ENCODE measurements at places on chromosomes 1 and 21.
A peak's percentile ranks its signal among the peaks of the same experiment; 100 is the strongest.

DNA sequence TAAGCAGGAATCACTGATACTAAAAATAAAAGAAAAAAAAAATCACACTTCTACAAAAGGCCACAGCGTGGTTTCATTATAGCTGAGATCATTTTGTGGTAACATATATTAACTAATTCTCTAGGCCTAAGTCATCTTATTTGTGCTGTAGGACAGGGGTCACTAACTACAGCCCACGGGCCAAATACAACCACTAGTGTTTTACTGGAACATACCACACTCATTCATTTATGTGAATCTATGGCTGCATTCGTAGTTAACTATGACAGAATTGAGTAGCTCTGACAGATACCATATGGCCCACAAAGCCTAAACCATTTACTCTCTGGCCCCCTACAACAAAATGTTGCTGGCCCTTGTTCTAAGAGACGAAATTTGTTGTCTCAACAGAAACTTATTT is 224.4 kb downstream of the VAV3 start:
- no peaks in the 10 kb centered on the region for H3K27me3 ChIP-seq
- no peak for DNase-seq
- H3K4me3 ChIP-seq = no peak overlapping the region
- no peak overlapping the region for H3K27ac ChIP-seq
- H3K4me1 ChIP-seq = no peaks in the 10 kb centered on the region
- no peaks in the 10 kb centered on the region for H3K36me3 ChIP-seq

- no peak overlapping the region for H3K27ac ChIP-seq
- H3K27me3 ChIP-seq = no peaks in the 10 kb centered on the region
- H3K4me1 ChIP-seq = no peaks in the 10 kb centered on the region
- H3K36me3 ChIP-seq = no peaks in the 10 kb centered on the region
- DNase-seq = no peak
These were observed 138.5 kb downstream of the ZZZ3 start for GRCh38 chr1:77543822-77544448.

- no peak for DNase-seq
- peak overlapping the region; percentile 61 for H3K27ac ChIP-seq
- no peaks in the 10 kb centered on the region for H3K36me3 ChIP-seq
- H3K4me1 ChIP-seq = peaks cover 12% of the 10 kb centered on the region
- peaks cover 39% of the 10 kb centered on the region for H3K27me3 ChIP-seq
These were observed 55.5 kb upstream of the DNAJC6 start for GRCh38 chr1:65253800-65254319.

- no peak overlapping the region for H3K27ac ChIP-seq
- H3K4me3 ChIP-seq = no peak overlapping the region
- H3K36me3 ChIP-seq = no peaks in the 10 kb centered on the region
- no peaks in the 10 kb centered on the region for H3K4me1 ChIP-seq
These were observed 120.1 kb upstream of the TNR start for GRCh38 chr1:175863299-175864050.

GRCh38 chr1:163265547-163265946 is 56.2 kb upstream of the NUF2 start:
- DNase-seq = no peak
- H3K27ac ChIP-seq = no peak overlapping the region
- no peaks in the 10 kb centered on the region for H3K27me3 ChIP-seq
- no peaks in the 10 kb centered on the region for H3K36me3 ChIP-seq
- H3K4me1 ChIP-seq = no peaks in the 10 kb centered on the region
- no peak overlapping the region for H3K4me3 ChIP-seq

- H3K27me3 ChIP-seq = no peaks in the 10 kb centered on the region
- H3K4me1 ChIP-seq = peaks cover 5% of the 10 kb centered on the region
- H3K36me3 ChIP-seq = peaks cover 60% of the 10 kb centered on the region
- no peak for DNase-seq
These were observed 30.7 kb upstream of the EDN2 start for GRCh38 chr1:41515131-41515678.

DNA sequence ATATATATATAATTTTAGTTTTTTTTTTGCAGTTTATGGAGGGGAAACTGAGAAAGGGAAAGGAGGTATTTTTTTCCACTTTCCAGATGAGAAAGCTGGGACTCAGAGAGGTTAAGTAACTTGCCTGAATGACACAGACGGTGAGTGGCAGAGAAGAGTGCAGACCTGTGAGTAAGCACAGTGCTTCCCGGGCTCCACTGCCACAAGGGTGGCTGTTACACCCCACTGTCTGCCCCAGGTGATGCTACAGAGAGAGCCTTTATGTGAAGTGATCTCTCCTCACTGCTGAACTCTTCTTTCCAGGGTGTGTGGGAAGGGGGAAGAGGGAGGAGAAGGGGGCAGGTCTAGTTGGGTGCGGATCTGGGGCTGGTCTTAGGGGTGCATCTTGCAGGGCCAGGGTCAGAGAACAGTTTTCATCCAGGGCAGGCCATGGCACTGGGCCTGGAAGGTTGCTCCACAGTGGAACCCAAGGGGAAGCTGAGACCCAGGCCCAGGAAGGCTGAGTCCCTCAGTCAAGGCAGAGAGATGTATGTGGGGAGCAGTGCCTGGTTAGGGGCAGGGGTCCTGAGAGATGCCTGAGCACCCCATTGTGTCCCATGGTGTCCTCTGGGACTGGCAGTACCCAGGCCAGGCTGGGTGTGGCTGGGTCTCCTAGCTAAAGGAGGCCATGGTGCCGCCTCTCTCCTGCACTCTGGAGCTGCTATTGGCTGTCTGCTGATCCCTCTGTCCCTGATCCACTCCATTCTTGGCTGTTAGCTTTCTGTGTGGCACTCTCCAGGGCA is 357.5 kb downstream of the PTPRU start:
- DNase-seq = no peak
- no peaks in the 10 kb centered on the region for H3K36me3 ChIP-seq
- no peaks in the 10 kb centered on the region for H3K4me1 ChIP-seq
- H3K27me3 ChIP-seq = peaks cover 2% of the 10 kb centered on the region
- no peak overlapping the region for H3K4me3 ChIP-seq

Data from activated T-helper 2 cell treated with anti-CD3 and anti-CD28 coated beads, Interferon-gamma antibody, Interleukin-2, Interleukin-4, amounts not matched to agents 10 μg/mL and 5 μg/mL and 100 μg/mL, durations not matched to agents 14 hours and 24 hours and 36 hours (primary cell).